ENCODE measurements at places on chromosomes 1 and 21.

GRCh38 chr1:156711011-156711817 lies 5.8 kb upstream of the CRABP2 start:
- no peak for DNase-seq

DNA sequence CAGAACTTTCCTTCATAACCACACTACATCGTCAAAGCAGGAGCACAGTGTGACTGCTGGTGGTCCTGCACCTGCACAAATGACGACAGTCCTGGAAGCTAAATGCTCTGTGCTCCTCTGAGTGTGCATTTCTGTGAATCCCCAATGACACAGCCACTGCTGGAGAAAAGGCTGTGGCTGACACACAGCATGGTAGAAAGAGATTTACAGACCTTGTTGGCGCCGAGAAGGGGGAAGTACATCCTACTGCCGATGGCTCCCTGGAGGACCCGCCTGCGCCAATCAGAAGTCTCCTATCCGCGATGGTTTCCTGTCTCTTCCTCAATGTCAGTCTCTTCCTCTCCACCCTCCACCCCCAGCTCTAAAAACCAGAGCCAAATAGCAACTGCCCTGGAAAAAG lies 115.4 kb upstream of the RAB4A start:
- DNase-seq, result peak; percentile 18

GRCh38 chr1:28322194-28322593 lies 6.6 kb upstream of the MED18 start:
- DNase-seq, result no peak

DNA sequence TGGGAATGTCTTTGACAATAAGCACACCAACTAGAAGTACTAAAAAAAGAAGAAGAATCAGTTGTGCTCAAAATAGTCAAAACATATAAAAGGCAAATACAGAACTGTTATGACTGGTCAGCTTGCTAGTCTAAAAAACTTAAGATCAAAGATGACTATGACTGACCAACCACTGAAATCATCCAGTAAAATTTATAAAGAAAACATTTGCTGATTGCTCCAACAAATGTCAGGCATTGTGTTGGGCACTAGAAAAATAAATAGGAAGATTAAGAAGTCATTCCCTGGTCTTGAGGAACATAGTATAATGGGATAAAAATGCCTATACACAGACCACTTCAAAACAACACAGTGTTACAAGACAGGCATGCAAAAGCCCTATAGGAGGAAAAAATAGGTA lies 9.3 kb upstream of the ANGPTL3 start:
- no peak for DNase-seq

- DNase-seq, result no peak
These were observed 73.9 kb downstream of the ODF2L start for GRCh38 chr1:86322241-86322640.

DNA sequence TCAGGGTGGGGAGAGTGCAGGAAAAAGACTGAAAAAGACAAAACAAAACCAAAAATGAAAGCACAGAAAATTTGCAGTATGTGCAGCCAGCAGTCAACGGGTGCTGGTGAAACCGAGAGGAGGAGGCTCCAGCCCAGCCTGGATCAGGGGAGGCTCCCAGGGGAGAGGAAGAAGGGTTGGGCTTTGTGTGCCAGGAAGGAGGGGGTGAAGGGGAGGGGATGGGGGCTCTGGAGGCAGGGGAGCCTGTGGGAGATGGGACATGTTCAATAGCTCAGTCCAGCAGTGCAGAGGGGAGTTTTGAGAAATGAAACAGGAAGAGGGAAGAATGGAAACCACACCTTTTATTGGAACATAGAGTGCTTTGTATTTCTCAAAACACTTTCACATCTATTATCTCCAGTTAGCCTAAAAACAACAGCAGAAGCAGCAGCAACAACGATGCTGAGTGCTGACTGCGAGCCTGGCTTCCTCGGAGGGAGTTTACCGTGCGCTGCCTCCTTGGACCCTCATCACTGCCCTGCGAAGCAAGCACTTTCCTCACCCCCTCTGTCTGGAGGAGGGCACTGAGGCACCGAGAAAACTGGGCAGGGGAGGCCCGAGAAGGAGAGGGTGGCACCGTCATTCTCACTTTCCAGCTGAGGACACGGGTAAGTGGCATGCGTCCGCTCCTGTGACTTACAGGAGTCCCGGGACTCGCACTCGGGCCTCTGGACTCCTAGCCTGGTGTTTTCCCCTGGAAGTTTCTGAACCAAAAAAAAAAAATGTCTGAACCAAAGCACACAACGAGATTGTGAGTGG lies 62.9 kb downstream of the MDM4 start:
- peak; percentile 17 for DNase-seq

DNA sequence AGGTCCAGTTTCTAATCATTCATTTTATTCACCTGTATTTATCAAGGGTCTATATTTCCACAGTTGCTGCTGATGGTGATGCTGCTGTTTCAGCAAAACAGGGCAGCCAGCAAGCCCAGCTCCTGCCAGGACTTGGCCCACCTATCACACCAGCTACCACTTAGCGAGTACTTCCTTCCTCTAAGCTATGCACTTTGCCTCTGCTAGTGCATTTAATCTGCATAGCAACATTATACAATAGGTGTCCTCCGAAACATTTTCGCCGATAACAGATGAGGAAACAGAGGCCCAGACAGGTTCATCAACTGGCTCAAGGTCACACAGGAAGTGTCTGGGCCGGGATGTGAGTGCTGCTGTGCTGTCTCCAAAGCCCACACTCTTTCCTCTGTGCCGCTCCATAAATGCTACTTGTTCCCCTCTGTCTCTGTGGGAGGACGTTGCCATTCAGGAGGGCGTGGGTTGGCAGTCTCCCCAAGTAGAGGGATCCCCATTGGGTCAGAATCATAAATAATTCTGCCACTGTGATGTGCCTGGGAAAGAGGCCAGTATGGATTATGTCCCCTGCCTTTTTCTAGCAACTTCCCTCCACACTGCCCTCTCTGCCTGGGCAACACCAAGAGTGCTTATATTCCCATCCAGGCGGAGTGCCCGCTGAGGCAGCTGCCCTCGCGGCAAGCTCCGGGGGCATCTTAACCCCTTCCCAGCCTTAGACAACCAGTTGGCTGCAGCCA lies 9.4 kb upstream of the PLEKHA6 start:
- no peak for DNase-seq

GRCh38 chr1:185853739-185854138 lies 119.5 kb downstream of the HMCN1 start:
- DNase-seq, result no peak

GRCh38 chr1:9730096-9730901 lies 78.8 kb downstream of the PIK3CD start:
- no peak for DNase-seq

GRCh38 chr1:94866164-94866807 lies 46.1 kb downstream of the SLC44A3 start:
- DNase-seq, result no peak

DNA sequence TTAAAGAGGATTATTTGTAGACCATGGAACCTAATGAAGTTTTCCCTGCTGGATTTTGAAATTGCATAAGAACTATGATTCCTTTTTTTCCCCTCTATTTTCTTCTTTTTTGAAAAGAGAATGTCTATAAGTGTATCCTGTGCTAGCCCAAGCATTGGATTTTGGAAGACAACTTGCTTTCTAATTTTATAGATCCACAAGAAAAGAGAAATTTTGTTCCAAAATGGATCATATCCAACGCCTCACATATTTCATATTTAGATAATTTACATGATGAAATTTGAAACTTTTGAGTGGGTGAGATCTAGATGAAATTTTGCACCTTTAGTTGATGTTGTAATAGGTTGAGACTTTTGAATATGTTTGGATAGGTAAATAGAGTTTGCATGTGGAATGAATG lies 978.7 kb downstream of the MRPL39 start:
- DNase-seq, result no peak

Measured in stimulated activated naive CD4-positive, alpha-beta T cell (primary cell).